NCI-H1048 (cell line): ENCODE measurements at places on chromosomes 3 and 15.

- no peak for DNase-seq
These were observed 1121.2 kb downstream of the SI start for GRCh38 chr3:163957072-163957471.

DNA sequence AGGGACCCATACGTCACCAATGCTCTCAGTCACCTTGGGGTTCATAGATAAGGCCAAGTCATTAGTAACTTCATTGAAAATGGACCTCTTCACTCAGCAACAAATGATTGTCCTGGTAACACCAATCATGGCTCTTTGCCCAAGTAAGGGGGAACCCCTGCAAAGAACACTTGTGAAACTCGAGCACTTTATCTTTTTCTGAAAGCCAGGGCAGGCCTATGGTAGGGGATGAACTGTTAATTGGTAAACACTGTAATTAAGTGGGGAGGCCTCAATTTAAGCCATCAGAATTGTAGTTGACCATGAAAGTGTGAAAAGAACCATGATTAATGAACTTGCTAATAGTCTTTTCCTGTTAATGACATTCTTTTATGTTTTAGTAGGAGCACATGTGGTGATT lies 73.3 kb downstream of the ABHD5 start:
- no peak for DNase-seq

- no peak for DNase-seq
These were observed 106.4 kb downstream of the MINAR1 start for GRCh38 chr15:79538527-79538926.

GRCh38 chr3:10594915-10595314 lies 89.5 kb upstream of the ATP2B2 start:
- DNase-seq, result peak; percentile 78

DNA sequence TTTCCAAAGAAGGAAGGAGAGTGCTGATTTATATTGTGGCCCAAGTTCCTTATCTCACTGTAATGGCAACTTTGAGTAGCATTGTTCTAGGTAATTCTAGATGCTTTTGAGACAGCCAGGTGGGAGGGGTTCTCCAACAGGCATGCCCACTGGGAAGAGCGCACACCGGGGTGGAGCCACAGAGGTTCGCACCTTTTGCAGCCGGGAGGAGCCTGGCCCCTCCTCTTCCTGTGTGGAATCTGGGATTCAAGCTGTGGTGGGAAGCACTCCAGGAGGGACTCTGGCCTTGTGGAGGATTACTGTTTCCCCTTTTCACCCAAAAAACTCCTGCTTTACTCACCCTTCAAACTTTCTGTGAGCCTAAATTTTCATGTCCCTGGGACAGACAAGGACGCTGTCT lies 53.1 kb downstream of the CFAP20DC start:
- no peak for DNase-seq

GRCh38 chr3:127671523-127672428 lies 976 bp upstream of the ABTB1 start:
- DNase-seq, result no peak

GRCh38 chr3:15636028-15636709 lies 34.6 kb downstream of the BTD start:
- DNase-seq, result no peak

- DNase-seq, result no peak
These were observed 552.8 kb downstream of the NAALADL2 start for GRCh38 chr3:175411946-175412345.

DNA sequence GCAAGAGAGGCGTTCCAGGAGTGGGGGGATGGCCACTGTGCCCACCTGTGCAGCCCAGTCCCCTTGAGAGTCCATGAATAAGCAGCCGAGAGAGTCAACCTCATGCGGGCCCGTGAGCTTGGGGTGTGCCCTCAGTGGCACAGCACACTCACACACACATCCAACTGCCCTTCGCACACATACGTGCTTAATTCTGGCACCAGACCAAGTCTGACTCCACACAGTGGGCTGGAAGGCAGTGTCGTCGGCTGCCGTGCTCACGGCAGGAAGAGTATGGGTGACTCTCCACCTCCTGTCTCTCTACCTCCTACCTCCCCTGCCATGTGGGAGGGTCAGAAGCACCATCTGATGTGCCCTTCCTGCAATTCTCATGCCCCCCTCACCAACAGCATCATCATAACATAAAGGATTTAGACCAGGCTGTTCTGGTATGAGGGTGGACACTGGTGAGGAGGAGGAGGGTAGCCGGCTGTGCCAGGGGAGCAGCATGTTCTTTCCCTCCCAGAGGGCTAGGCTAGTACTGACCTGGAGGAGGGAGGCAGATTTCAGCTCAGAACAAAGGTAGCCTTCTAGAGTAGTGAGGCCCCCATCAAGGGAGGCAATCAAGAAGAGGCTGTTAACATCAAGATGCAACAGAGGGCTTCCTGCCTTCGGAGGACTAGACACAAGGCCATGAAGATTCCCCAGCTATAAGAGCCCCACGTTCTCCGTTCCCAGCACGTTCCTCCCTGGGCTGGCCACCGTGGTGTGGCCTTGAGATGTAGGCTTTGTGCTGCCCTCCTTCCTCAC lies 5.3 kb upstream of the STRA6 start:
- DNase-seq, result no peak

DNA sequence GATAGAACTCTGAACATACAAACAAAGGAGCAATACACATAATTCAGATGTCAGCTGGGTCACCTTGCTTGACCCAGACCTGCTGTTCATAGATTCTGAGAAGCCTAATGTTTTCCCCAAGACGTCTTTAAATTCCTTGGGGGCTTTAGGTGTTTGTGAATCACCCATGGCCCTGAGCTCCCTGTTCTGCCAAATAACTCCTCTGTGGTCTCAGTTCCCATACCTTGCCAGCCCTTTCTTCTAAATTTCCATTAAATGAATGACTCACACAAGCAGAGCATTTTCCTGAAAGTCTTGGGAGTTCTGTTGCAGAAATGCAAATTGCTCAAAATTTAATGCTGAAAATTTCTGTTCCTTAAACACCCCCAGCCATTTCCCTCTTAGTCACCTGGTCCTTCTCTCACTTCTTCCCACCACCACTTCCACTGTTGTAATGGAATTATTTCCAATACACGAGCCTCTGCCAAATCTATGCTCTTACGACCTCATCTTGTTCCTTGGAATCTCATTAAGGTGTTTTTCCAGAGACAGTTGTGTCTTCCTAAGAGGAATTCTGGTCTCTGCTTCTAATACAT lies 33.4 kb upstream of the PSMD6 start:
- DNase-seq, result no peak

DNA sequence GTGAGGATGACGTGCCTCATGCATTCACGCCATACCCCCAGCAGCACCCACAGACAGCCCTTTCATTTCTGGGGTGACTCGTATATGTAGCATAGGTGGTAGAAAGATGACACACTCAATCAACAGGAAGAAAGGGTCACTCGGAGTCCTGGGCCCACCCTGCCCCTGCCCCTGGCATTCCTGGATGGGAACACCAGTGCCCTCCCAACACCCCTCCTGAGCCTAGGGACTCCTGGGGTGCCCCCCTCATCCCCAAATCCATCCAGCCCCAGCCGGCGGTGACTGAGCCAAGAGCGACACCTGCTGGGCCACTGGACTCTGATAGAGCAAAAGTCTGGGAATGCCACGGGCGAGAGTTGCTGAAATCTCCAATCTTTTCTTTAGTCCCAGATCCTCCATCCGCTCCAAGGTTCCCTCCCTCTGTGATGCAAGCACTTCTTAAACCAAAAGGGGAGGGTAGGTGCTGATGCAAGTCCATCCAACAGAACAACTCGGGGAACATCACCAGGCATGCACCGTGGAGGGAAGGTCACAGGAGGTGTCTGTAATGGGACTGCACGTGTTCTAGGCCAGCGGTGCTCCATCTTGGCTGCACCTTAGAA lies 31.1 kb downstream of the ACAN start:
- DNase-seq, result no peak

GRCh38 chr15:80578206-80578595 lies 116.9 kb upstream of the ABHD17C start:
- no peak for DNase-seq

DNA sequence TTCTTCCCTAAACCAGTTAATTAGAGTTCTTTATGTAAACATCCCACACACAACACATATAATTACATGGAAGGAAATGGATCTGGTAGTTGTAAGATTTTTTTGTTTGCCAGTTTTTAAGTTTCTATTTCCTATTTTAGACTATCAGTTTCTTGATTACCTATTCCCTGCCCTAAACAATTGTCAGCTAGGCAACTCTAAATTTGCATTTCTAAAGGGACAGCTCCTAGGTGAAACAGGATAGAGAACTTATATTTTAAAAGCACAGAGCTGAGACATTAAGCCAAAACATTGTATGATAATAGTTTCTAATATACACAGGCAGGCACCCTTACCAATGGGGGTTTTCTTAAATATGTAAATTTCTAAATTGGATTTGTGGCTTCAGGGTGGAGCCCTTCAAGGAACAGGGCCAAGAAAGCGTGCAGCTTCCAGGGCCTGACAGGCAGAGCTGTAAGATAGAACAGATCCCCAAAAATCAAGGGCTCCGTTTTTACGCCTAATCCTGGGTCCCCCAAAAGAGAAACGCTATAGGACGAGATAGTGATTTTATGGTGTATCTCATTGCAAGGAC lies 8.9 kb downstream of the LEKR1 start:
- no peak for DNase-seq

- no peak for DNase-seq
These were observed 3.9 kb upstream of the SRGAP3 start for GRCh38 chr3:9253327-9253726.

DNA sequence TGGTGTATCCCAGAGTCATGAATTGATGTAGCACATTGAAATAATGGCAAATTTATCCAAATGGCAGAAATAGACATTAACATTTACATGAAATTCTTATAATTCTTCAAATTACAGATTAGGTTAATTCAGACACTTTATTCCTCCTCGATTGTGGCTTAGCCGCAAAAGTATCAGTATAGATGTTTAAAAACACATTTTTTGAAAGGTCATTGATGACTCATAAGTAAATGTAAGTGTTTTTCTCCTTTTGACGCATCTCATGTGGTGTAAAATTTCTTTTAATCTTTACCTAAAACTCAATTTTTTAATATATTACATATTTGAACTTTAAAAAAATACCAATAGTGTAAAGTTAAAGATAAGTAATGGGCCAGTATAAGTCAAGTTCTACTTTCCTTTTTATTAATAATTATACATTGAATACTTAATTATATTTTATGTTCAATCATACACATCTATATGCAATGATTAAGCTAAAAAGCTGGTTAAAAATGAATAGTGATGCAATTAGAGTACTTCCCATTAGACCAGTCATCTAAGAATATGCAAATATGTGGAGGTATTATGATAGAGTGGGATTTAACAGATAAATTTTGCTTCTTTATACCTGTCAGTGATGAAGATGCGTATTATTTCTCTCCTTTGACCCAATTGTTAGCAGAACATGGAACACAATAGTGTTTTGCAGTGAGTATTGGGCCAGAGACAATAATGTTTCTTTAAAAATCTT lies 678.1 kb upstream of the DPPA4 start:
- DNase-seq, result no peak

GRCh38 chr3:196969660-196970546 lies 1.3 kb upstream of the PIGZ start:
- DNase-seq, result peak; percentile 8

DNA sequence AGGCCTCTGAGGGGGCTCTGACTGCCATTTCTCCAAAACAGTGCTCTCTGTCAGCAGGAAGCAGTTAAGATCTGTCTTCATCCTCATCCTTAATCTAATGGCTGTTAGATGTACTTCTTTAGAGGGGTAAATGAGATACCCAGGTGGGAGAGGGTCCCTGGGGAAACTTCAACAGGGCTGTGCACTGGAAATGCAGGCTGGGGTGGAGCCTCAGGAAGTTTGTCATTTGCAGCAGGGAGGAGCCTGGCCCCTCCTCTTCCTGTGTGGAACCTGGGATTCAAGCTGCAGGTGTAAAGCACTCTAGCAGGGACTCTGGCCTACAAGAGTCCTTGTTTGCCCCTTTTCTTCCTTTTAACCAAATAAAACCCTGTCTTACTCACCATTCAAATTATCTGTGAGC lies 1173.6 kb downstream of the OTOL1 start:
- no peak for DNase-seq

GRCh38 chr3:97940034-97940433 lies 32.2 kb downstream of the RIOX2 start:
- DNase-seq, result no peak

DNA sequence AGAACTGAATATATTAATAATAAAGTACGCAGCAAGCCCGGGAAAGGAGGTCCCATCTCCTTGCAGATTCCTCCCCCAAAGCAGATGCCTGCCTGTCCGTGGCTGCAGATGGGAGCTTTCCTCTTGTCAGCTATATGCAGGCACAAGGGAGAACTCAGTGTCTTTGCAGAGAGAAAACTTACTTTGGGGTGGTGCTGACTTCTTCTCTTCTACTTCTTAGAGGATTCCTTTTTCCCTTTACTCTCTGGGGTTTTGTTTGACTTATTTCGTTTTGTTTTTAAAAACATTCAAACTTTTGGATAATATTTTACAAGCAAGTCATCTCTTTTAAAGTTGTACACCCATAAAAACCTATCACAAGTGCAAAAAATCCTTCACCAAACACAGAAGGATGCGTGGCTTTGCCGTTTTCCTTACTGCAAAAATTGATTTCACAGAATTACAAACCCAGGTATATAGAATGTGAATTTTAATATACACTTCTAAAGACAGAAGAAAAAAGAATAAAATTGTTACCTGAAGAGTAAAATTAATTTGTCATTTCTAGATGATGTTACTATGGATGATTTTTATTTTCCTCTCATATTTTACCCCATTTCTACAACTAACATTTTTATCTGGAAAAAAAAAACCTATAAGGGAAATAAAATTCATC lies 65.3 kb upstream of the IGF1R start:
- DNase-seq, result no peak

DNA sequence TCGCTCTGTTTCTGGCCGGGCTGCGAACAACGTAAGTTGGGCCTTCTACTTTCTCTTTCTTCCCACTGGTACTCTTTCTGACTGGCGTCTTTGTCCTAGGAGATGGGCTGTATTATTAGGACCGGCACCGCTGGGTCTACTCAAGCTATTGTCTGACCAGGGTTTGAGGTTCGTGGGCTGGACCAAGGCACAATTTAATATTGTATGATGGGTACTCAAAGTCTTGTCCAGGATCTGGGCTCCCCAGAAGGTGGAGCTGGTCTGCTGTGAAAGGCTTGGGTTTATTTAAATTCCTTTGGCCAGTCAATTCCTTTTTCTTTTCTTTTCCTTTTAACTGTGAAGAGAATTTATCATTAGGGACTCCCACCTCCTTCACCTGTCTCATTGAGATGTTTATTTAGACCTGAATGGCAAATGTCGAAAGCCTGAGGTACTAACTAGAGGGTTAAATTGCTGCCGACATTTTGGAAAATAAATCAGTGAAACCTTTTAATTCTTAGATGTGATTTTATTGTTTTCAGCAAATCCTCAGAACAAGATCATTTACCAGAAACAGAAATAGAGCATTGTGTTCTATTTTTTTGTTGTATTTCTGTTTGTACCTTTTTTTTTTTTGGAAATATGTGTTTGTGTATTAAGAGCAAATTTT lies 410 bp downstream of the LRRC49 start:
- no peak for DNase-seq

GRCh38 chr3:161913786-161914389 lies 417.3 kb downstream of the OTOL1 start:
- DNase-seq, result no peak
